Aorta (tissue), 5 donors: ENCODE measurements at places on chromosomes 12 and 14. TPM values are rescaled to one million over a fixed set of nuclear protein-coding genes. Genes with fewer than 3 reads are reported as not detected.

- no peak overlapping the region for H3K4me3 ChIP-seq
- no peaks in the 10 kb centered on the region for H3K27me3 ChIP-seq
- H3K27ac ChIP-seq = no peak overlapping the region
- H3K36me3 ChIP-seq = no peaks in the 10 kb centered on the region
These were observed 6.7 kb upstream of the CDKL1 start for GRCh38 chr14:50403419-50403818.

- H3K4me1 ChIP-seq = no peaks in the 10 kb centered on the region
- H3K27me3 ChIP-seq = no peaks in the 10 kb centered on the region
- no peak overlapping the region for H3K4me3 ChIP-seq
- H3K27ac ChIP-seq = no peak overlapping the region
- DNase-seq = no peak
These were observed 837.3 kb upstream of the TMEM132C start for GRCh38 chr12:127429551-127430285.

GRCh38 chr12:6457220-6457945 lies 5.5 kb downstream of the TAPBPL start:
- H3K27ac ChIP-seq = no peak overlapping the region
- no peaks in the 10 kb centered on the region for H3K27me3 ChIP-seq
- no peak for DNase-seq
- no peaks in the 10 kb centered on the region for H3K4me1 ChIP-seq

GRCh38 chr12:59927032-59927431 lies 331.2 kb downstream of the SLC16A7 start:
- no peaks in the 10 kb centered on the region for H3K36me3 ChIP-seq
- H3K27ac ChIP-seq = no peak overlapping the region
- DNase-seq = no peak

DNA sequence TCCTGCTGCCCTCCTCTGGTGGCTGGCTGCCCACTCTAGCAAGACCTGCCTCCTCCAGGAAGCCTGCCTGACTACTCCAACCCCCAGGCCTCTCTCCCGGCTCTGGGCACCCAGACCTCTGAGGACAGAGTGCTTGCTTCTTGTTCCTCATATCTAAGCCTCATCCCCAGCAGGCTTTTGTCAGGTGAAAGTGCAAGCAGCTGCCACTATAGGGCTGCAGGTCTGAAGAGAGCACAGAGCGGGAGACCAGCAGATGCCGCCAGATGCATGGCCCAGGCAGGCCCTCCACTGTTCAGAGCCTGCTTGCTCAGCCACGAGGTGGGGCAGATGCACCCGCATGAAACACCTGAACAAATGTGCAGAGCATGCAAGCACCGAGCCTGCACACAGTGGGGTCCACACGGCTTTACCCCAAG lies 73.0 kb downstream of the SERPINA3 start:
- H3K4me3 ChIP-seq = no peak overlapping the region
- H3K4me1 ChIP-seq = no peaks in the 10 kb centered on the region
- DNase-seq = no peak
- H3K36me3 ChIP-seq = no peaks in the 10 kb centered on the region

GRCh38 chr12:125645724-125646123 lies 580.5 kb downstream of the AACS start:
- no peaks in the 10 kb centered on the region for H3K27me3 ChIP-seq
- H3K27ac ChIP-seq = no peak overlapping the region
- H3K36me3 ChIP-seq = no peaks in the 10 kb centered on the region
- no peak overlapping the region for H3K4me3 ChIP-seq
- DNase-seq = no peak

DNA sequence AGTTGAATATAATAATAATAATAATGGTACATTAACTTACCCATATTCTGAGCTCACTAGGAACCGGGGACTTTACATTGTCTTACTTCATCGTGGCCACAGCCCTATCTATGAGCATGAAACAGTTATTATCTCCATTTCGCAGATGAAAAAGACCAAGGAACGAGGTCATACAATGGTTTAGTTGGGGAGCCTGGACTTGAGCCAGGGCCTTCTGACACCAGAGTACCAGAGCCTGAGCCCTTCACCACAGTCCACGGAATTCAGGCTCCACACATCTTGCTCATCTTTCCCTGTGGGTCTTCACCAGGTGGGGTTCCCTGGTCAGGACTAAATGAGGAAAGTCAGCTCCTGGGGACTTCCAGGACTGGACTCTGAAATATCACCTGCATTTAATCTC lies 31.3 kb upstream of the CMKLR1 start:
- no peak overlapping the region for H3K4me3 ChIP-seq
- H3K36me3 ChIP-seq = no peaks in the 10 kb centered on the region
- H3K4me1 ChIP-seq = no peaks in the 10 kb centered on the region
- no peaks in the 10 kb centered on the region for H3K27me3 ChIP-seq

DNA sequence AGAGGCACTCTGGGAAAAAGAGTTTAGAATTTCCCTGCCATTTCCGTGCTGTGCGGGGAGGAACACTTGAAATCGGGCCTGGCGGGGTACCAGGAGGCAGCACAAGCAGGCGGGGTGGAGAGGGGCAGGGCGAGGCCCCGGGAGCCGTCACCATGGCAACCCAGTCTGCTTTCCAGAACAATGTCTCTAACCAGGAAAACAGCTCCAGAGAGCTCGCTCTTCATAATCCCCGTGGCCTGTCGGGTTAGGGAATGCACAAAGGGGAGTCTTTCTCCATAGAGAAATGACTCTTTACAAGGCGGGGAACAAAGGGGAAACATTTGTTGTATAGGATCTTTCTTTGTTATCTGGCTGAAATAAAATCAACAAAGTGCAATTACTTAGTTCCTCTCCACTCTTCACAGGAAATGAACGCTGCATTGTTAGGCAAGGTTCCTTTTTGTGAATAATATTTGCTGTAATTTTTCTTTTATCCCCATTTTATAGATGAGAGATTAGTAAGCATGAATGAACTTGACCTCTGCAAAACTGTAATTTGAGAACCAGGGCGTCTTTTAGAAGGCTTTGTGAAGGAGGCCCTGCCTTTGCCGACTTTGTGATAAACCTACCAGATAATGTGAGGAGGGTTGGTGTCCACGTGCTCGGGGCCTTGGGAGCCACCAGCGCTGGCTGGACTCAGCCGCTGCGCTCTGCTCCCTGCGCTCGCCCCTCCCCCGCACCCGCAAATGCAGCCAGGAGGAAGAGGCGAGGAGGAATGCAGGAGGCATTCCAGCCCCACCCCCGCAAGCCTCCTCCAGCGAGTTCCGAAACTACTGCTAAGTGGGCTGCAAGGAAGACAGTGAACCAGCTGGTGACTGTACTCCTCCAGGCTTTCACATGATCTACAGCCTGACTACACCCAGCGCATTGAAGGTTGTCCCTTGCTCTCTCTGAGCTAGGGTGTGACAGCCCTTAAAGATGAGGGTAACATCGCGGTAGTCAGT lies 105.2 kb upstream of the ATF7IP start:
- peak overlapping the region; percentile 3 for H3K27ac ChIP-seq
- no peaks in the 10 kb centered on the region for H3K36me3 ChIP-seq
- peak; percentile 96 for DNase-seq
- no peaks in the 10 kb centered on the region for H3K27me3 ChIP-seq
- H3K4me3 ChIP-seq = no peak overlapping the region

DNA sequence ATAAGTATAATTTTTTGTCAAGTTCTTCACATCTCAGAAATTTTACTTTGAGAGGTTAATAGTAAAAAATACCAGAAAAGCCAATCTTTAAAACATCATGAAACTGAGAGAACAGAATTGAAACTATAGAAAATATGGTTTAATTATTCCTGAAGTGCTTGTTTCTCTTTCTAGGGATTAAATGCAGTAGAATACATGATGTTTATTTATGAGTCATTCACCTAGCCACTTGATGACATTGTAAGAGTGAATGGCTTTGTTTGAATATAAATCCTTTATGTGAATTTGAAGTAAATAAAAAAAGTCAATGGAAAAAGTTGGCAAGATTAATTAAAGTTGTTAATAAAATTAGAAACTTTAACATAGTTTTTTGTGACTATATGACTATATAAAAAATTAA lies 48.4 kb downstream of the KTN1 start:
- no peak overlapping the region for H3K4me3 ChIP-seq
- H3K27me3 ChIP-seq = no peaks in the 10 kb centered on the region
- DNase-seq = no peak
- no peaks in the 10 kb centered on the region for H3K36me3 ChIP-seq

DNA sequence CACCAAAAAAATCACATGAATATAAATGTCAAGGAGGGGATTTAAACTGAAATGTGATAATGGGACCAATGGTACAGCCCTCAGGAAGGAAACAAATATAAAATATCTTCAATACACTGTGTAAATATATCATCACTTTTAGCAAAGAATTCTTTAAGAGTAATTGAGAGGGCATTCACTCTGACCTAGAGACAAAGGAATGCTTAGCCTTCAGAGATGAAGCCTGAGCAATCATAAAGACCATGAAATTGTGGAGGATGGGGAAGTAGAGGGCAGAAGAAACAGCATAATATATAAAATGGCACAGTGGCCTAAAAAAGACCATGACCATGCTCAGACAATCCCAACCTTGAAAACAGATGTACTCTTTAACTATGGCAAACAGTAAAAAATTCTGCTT lies 20.4 kb downstream of the YAF2 start:
- no peak for DNase-seq
- no peak overlapping the region for H3K4me3 ChIP-seq
- H3K27ac ChIP-seq = no peak overlapping the region
- no peaks in the 10 kb centered on the region for H3K27me3 ChIP-seq
- no peaks in the 10 kb centered on the region for H3K36me3 ChIP-seq

- no peaks in the 10 kb centered on the region for H3K4me1 ChIP-seq
- DNase-seq = no peak
- no peaks in the 10 kb centered on the region for H3K36me3 ChIP-seq
- H3K4me3 ChIP-seq = no peak overlapping the region
- H3K27me3 ChIP-seq = no peaks in the 10 kb centered on the region
These were observed 184.3 kb upstream of the C14orf180 start for GRCh38 chr14:104395276-104395675.

- no peaks in the 10 kb centered on the region for H3K4me1 ChIP-seq
- no peaks in the 10 kb centered on the region for H3K27me3 ChIP-seq
- H3K27ac ChIP-seq = peak within 1 kb of the TSS; percentile 71
- H3K4me3 ChIP-seq = peak within 1 kb of the TSS; percentile 48
- DNase-seq = peak; percentile 94
These were observed at the start of gene LRRK2 for GRCh38 chr12:40224439-40225291. TSS of gene LRRK2 (plus strand) at chr12:40224997. CDS start at chr12:40225132, 135 bp downstream.

GRCh38 chr14:65864549-65864948 lies 452.0 kb downstream of the FUT8 start:
- no peaks in the 10 kb centered on the region for H3K27me3 ChIP-seq
- DNase-seq = no peak
- no peak overlapping the region for H3K27ac ChIP-seq
- H3K36me3 ChIP-seq = no peaks in the 10 kb centered on the region
- no peak overlapping the region for H3K4me3 ChIP-seq

- no peaks in the 10 kb centered on the region for H3K36me3 ChIP-seq
- no peak overlapping the region for H3K4me3 ChIP-seq
- peak; percentile 66 for DNase-seq
- no peaks in the 10 kb centered on the region for H3K4me1 ChIP-seq
- H3K27ac ChIP-seq = no peak overlapping the region
These were observed 7.8 kb upstream of the AMN start for GRCh38 chr14:102914474-102915291.

- no peak for DNase-seq
- H3K4me1 ChIP-seq = no peaks in the 10 kb centered on the region
- H3K27me3 ChIP-seq = no peaks in the 10 kb centered on the region
- no peak overlapping the region for H3K27ac ChIP-seq
- H3K36me3 ChIP-seq = no peaks in the 10 kb centered on the region
These were observed 2.8 kb upstream of the SHMT2 start for GRCh38 chr12:57226588-57227314.

- H3K27me3 ChIP-seq = no peaks in the 10 kb centered on the region
- H3K4me1 ChIP-seq = no peaks in the 10 kb centered on the region
- H3K36me3 ChIP-seq = no peaks in the 10 kb centered on the region
- H3K4me3 ChIP-seq = no peak overlapping the region
These were observed 5.6 kb upstream of the ADGRD1 start for GRCh38 chr12:130948136-130948535.

- DNase-seq = peak; percentile 87
- H3K27me3 ChIP-seq = no peaks in the 10 kb centered on the region
- no peaks in the 10 kb centered on the region for H3K36me3 ChIP-seq
- no peaks in the 10 kb centered on the region for H3K4me1 ChIP-seq
- H3K27ac ChIP-seq = no peak overlapping the region
- no peak overlapping the region for H3K4me3 ChIP-seq
These were observed 796.4 kb downstream of the AACS start for GRCh38 chr12:125861299-125862281.

GRCh38 chr12:44157359-44157758 lies 321.5 kb downstream of the TMEM117 start:
- H3K4me3 ChIP-seq = no peak overlapping the region
- no peak for DNase-seq
- H3K27ac ChIP-seq = no peak overlapping the region

- no peak overlapping the region for H3K4me3 ChIP-seq
- H3K27ac ChIP-seq = no peak overlapping the region
- no peak for DNase-seq
These were observed 29.7 kb downstream of the RAD9B start for GRCh38 chr12:110531741-110532333.

DNA sequence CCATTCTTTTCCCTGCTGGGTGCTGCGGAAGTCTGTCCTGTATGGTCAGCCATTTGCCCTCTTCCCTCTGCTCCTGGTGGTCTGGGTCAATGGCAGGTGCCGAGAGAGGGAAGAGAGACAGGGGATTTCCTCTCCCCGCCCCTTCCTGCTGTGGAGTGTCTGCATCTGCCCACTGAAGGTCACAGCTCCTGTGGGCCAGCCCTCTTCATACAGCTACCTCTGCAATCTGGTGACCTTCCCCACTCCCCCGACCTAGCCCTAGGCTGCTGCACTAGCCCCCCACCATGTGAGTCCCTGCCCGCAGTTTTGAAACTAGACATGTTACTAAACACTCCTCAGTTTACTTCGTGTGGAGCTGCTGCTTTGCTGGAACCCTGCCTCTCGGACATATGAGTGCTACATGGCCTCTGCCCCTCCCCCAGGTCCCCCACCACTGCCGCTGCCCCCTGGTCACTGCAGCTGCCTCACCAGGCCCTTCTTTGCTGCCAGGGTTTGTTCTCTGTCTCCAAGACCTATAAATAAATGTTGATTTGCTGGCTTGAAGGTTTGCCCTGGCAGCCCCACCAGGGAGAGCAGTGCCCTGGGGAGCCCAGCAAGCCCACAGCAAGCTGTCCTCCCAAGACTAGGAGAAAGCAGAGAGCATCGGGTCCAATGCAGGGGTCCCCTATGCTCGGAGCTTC lies 102.9 kb downstream of the DPF3 start:
- H3K4me3 ChIP-seq = no peak overlapping the region
- H3K27me3 ChIP-seq = no peaks in the 10 kb centered on the region
- DNase-seq = no peak
- no peaks in the 10 kb centered on the region for H3K36me3 ChIP-seq
- peaks cover 2% of the 10 kb centered on the region for H3K4me1 ChIP-seq

Gene IKBIP
- total RNA-seq = 18.3 TPM

Gene IFNG
- not detected for total RNA-seq

Gene BCL11B
- total RNA-seq = 0.58 TPM

Gene PPP1R1A
- 9.0 TPM for total RNA-seq

Gene ZDHHC22
- not detected for total RNA-seq

Gene SPRYD3
- total RNA-seq = 101 TPM

Gene ZFHX2
- total RNA-seq = 1.5 TPM

Gene USP44
- total RNA-seq = 1.6 TPM

Gene GALNT9
- 0.62 TPM for total RNA-seq

Gene NOS1
- 0.66 TPM for total RNA-seq

Gene HIF1A
- total RNA-seq = 164 TPM

Gene ATL1
- 9.2 TPM for total RNA-seq

Gene PGF
- 29.1 TPM for total RNA-seq
